ENCODE measurements at places on chromosomes 3 and 15.
A peak's percentile ranks its signal among the peaks of the same experiment; 100 is the strongest.

DNA sequence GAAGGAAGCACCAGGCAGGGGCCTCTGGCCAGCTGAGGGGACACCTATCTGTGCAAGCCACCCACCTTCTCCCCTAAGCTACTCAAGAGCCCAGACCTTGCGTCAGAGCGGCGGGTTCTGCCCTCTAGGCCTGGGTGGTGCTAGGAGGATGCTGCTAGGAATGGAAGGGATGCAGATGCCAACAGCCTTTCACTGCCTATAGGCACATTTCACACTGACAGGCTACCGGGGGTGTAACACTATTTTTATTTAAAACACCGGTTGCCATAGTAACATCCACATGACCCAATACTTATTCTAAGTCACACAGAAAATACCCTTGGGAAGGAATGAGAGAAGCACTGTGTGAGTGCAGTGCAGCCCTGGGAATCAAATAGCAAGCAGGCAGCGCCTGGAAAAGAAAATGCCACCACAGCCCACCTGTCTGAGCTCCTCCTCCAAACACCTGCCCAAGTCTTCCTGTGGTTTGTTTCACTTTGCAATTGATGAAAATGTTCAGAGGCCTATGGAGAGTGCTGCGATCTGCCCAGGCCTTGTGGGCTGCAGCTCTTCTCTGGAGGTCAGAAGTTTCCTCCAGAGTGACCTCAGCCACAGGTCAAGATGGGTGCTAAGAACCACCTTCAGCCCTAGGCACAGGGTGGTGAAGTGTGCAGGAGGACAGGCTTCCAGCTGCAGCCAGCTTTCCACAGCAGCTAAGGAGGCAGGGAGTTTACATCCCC lies 113.5 kb upstream of the TOPAZ1 start:
- DNase-seq, result no peak

GRCh38 chr3:12983319-12983718 lies 89.9 kb downstream of the IQSEC1 start:
- no peak for DNase-seq

- no peak for DNase-seq
Observed at GRCh38 chr3:87442470-87442869, 166.1 kb upstream of the POU1F1 start.

- DNase-seq, result no peak
Observed at GRCh38 chr3:98914210-98915080, 12.9 kb upstream of the DCBLD2 start.

- DNase-seq, result no peak
Observed at GRCh38 chr3:104908761-104909160, 457.9 kb upstream of the ALCAM start.

GRCh38 chr3:17852217-17852616 lies 109.8 kb upstream of the TBC1D5 start:
- DNase-seq, result no peak

- peak; percentile 93 for DNase-seq
Observed at GRCh38 chr3:40456940-40457823, at the start of gene RPL14. Gene RPL14, plus strand, starts transcription at chr3:40457339. Its CDS starts 133 bp downstream, at chr3:40457472.

- peak; percentile 71 for DNase-seq
Observed at GRCh38 chr3:143120716-143121240, 1.2 kb downstream of the CHST2 start.

GRCh38 chr15:33109345-33109744 lies 85.2 kb downstream of the FMN1 start:
- DNase-seq, result no peak

DNA sequence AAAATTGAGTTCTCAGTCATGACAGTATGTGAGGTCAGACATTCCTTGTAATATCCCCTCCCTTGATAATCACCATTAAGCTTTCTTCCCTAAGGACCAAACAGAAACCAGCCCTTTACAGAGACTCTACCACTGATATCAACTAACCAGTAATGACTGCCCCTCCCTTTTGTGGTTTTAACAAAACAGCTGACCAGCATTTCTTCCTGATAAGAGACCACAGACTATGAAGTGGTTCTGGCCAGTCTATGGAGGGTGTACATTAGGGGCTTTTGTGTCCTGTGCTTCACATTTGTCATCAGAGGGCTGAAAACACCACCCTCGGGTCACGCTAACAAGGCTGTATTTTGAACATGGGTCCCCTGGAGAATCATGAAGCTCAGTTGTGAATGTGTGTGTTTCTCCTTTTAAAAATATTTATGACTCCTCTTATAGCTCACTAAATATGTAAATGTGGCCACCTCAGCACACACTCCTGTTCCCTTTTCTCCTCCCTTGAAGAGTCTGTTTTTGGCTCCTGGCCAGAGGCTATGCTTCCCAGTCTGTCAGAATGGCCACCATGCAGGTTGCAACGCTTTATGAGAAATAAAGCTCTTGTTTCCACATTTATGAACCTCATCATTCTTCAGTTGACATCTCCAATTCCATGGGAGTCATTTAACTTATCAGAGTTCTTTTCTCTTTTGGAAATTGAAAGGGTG lies 239.3 kb downstream of the CPNE4 start:
- no peak for DNase-seq

DNA sequence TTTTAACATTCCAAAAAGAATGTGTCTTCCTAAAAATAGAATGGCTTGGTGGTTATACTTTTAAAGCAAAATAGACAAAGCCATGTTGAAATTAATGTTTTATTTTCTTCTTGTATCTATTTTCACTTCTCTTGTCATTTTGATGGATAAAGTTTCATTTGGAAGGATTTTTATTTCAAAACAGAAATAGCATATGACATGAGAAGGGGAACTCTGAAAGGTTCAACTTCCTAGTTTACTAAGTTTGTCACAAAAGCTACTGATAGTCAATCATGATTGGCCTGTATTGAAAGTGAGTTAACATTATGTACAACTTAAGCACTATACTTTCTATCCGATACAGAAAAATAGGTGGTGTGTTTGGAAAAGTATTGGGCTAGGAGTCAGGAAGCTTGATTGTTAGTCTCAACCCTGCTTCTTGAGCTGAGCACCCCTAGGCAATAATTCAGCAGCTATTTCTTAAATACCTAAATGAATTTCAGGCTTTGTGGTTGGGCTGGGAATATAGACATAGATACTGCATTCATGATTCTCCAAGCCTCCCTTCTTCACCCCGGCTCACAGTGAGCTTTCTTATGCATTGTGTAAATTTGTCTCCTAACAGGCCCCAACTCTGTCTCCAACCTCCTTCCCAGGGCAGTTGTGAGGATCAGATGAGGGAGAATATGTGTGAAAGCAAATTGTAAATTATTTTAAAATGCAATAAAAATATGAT lies 46.9 kb upstream of the CSPG4 start:
- no peak for DNase-seq

DNA sequence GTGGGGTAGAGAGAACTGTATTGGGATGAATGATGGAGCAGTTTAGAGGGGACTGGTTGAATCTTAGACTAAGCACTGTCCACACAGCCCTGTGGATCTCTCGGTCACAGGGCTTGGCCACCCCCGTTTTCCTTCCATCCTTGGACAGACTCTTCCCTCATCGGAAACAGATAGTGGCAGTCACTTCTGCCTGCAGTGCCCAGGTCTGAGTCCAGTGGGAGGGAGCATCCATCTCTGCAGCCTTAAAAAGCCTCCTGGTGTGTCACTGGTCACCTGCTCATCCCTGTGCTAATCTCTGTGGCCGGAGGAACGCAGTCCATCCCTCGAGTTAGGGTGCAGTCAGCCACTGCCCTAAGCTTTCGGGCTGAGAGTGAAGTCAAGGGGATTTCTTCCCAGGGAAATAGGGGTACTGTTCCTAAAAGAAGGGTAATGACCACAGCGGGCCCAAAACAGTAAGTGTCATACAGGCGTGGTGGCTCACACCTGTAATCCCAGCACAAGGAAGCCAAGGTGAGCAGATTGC lies 32.0 kb downstream of the PLA2G4D start:
- DNase-seq, result no peak

- DNase-seq, result no peak
Observed at GRCh38 chr15:63104727-63105126, 16.9 kb upstream of the LACTB start.

- DNase-seq, result no peak
Observed at GRCh38 chr15:34064438-34064837, 25.4 kb upstream of the AVEN start.

- DNase-seq, result no peak
Observed at GRCh38 chr15:80747317-80748053, 31.7 kb upstream of the CEMIP start.

DNA sequence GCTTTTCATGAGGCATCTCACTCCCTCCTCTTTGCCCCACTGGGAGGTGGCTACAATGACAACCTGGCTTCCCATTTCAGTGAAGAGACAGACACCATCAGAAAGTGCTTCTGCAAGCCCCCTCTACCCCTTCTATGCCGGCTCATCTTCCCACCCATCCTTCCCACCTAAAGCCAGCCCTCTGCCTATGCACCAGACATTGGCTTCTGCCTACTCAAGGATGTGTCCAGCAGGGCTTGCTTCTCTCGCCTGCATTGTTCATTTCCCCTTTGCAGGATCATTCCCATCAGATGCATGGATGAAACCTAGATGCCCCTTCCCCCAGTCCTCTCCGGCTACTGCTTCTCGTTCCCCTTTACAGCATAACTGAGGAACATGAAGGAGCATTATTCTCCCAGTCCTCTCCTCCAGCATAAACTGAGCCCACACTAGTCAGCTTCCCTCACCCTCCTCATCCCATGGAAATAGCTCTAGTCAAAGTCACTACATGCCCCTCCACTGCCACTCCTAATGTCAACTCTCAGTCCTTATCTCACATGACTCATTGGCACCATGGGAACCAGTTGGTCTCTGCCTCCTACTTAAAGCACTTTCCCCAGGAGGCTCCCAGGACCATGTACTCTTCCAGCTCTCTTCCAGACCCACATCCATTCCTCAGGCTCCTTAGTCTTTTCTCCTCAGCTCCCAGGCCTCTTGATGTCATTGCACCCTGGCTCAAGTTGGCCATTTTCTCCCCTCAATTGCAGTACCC lies 47.9 kb downstream of the TM2D3 start:
- DNase-seq, result no peak

All from activated T-cell treated with anti-CD3 and anti-CD28 coated beads, Interleukin-2, amount 50 U/mL, for 48 hours (primary cell).